ENCODE measurements at places on chromosomes 2 and 18.

GRCh38 chr2:176518823-176519222, 249.6 kb downstream of the MTX2 start:
- no peak for DNase-seq

DNA sequence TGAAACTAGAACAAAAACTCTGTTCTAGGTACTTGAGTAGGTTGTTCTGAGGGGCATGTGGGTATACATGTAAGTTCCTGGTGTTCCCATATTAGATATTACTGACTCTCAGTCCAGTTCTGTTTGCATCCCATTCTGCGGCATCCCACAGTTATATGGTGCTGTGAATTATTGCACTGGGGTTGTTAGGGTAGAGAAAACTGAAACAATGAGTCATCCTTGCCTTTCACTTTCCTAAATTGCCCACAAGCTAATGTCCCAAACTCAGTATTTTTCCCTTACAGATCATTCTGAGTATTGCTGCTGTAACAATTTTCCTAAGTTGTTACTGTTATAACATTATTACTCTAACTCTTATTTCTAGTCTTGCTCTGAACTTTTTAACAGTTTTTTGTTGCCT, 3.0 kb downstream of the WDR75 start:
- no peak for DNase-seq

- DNase-seq = no peak
Observed at GRCh38 chr2:42922790-42923579, 130.6 kb upstream of the HAAO start.

DNA sequence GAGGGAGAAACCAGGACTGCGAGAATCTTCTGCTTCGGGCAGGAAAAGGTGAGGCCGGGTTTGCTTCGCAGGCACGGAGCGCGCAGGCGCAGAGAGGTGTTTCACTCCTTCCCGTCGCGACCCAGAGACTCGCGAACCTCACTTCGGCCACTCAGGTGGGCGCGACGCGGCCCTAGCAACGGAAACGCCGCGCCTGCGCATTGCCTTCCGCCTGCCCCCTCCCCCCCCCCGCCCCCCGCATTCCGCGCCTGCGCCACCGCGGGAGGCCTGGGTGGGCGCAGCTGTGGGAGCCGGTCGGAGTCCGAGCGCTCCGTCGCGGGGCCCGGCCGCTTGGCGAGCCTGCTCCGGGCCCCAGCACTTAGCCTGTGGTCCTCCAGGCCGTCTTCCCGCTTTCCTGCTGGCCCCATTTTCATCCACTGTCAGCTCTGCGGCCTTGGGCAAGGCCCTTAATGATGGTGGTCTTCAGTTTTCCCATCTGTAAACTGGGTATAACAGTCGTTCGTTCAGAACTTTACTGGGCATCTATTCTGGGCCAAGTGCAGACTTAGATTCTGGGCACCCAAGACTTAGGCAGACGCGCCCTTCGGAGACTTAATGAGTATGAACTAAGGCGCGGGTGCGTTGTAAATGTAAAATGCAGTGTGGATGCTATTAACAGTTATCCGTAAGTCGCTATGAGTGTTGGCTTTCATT, 62.1 kb upstream of the ACKR3 start:
- peak; percentile 68 for DNase-seq

GRCh38 chr2:165440367-165440766, 29.1 kb upstream of the CSRNP3 start:
- DNase-seq = peak; percentile 81

- no peak for DNase-seq
Observed at GRCh38 chr2:181312515-181312927, 144.7 kb upstream of the ITGA4 start.

DNA sequence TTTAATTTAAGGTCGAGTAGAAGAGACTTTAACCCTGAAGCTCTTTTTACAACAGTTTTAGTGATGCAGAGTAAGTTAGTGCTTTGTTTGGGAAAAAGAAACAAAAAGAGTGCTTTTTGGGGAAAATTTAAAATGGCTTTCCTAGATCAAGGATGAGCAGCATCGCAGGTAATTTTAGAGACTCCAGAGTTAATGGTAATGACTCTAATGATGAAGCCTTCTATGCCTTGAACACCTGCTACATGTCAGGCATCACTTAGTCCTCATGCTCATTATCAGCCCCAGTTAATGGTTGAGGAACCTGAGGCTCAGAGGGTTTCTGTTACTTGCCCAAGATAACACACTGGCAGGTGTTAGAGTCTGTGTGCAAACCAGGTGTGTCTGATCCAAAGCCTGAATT, 167.8 kb downstream of the ACOXL start:
- DNase-seq = no peak

GRCh38 chr18:74257083-74257482, 34.7 kb downstream of the CYB5A start:
- DNase-seq = no peak

DNA sequence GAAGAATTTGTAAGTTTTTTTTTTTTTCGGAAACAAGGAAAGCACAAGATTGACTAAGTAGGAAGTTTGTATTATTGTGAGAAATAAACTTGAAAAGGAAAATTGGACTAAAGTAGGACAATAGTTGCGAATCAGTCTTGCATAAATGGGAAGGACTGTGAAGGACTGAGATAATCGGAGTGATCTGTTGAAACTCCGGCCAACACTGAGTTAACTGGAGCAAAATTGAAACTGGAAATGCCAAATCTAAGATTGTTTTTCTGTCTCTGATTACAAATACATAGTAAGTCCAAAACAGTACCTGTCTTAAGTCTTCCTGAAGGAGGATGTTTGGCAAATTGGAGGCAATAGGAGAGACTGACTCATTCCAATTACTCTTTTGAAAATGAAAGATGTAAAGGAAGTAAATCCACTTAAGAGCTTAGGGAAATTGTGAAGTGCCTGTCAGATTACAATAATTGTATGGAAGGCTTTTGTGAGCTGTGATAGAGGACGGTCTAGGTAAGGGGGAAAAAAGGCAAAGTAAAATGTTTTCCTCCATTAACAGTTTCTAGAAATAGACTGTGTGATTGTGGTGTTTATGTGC, 204.9 kb upstream of the CYRIA start:
- no peak for DNase-seq

DNA sequence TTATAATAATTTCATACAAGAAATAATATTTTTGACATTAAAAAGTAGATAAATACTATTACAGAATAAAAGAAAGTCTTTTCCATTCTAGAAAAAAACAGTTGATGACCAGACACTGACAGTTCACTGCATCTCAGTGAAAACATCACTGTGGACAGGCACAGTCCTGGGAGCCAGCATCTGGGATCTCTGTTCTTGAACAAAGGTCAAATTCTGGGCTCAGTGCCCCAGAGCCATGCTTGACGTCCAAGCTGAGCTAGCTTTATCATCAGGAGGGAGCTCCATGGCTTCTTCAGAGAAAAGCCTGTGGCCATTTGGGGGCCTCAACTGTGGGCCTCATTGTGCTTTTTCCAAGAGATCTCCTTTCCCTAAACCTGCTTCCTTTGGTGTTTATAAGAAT, 86.1 kb upstream of the SRD5A2 start:
- no peak for DNase-seq

GRCh38 chr2:159811232-159811631, 13.2 kb upstream of the CD302 start:
- no peak for DNase-seq

DNA sequence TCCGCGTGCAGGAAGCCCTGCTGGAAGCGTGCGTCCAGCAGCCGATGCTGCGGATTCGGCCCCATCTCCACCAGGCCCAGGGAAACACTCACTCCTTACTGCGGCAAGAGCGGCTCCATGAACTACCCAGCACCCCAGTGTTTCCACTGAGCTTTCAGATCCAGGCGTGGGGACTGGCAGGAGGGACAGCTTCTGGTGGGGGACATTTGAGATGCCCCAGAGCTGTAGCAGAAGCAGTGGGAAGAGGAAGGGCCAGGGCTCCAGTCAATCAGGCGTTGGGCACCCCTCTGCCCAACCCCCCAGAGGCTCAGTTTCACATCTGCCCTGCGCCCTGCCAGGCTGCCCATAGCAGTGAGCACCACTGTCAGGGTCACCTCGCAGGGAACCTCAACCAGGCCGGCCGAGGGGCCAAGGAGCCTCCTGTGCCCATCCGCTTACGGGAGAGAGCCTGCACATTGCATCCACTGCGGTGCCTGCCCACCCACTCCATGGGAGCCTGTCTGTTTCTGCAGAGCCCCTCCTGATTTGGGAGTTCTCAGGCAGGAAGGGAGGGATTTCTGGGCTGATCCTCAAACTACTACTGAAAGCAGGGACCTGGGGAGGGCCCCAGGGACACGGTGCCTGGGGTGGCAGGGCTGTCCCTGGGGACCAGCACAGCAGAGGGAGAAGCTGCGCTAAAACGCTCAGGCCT, 4.6 kb downstream of the AGXT start:
- no peak for DNase-seq

DNA sequence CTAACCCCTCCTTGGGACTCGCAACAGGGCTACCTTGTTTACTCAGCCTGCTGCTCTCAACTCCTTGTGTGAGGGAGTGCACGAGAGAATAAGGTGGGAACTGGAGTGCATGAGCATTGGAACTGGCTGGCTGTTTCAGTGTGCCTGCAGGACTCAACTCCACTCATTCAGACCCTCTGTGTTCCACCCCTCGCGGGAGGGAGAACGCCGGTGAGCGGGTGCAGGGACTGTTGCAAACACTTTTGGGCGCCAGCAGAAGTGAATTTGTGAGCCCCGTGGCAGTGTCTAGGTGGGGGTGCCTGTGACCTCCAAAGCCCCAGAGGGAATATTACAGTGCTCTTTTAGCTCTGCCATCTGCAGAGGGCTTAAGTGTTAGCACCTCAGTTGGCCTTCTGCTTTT, 1978.3 kb upstream of the PIK3C3 start:
- DNase-seq = no peak

- no peak for DNase-seq
Observed at GRCh38 chr2:6043238-6043637, 351.1 kb downstream of the SOX11 start.

GRCh38 chr18:52749542-52749941, 409.5 kb downstream of the DCC start:
- DNase-seq = no peak

DNA sequence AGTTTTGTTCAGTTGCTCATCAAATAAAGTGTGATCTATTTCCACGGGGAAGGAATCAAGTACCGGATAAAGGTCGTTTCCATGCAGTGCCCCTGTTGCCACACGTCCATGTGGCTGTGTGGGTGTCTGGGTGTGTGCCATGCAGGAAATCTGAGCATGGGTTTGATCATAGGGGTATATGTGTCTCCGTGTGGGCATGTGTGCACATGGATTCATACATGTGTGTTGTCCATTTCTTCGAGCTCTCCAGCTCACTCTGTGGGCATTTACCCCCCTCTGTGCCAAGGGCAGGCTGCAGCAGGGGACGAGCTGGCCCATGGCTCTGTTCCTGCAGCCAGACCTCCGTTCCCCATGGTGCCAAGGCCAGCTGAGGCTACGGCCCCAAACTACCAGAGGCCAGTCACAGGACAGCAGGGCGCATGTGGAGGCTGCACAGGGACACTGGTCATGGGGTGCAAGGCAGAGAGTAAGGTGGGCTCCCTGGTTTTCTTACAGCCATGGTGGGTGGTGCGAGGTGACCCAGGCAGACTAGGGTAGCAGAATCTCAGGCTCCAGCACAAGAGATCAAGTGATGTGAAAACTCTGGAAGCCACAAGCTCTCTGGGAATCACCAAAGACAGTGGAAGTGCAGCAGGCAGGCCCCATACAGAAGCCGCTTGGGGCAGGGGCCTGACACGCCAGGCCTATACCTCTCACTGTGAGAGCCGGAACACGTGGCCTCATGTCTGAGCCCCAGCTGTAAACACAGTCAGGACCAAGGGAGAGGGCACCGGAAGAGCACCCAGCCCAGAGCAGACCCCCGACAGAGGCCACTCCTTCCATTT, 66.4 kb upstream of the RAB6C start:
- DNase-seq = no peak

GRCh38 chr2:107385921-107386320, 440.8 kb upstream of the RGPD4 start:
- DNase-seq = no peak

GRCh38 chr2:38187541-38188011, 111.6 kb upstream of the CYP1B1 start:
- peak; percentile 74 for DNase-seq

All from hindlimb muscle (tissue), 1 donor.